Heart right ventricle (tissue), 16 donors: ENCODE measurements at places on chromosomes 13 and 19. TPM values are rescaled to one million over a fixed set of nuclear protein-coding genes. Genes with fewer than 3 reads are reported as not detected.

DNA sequence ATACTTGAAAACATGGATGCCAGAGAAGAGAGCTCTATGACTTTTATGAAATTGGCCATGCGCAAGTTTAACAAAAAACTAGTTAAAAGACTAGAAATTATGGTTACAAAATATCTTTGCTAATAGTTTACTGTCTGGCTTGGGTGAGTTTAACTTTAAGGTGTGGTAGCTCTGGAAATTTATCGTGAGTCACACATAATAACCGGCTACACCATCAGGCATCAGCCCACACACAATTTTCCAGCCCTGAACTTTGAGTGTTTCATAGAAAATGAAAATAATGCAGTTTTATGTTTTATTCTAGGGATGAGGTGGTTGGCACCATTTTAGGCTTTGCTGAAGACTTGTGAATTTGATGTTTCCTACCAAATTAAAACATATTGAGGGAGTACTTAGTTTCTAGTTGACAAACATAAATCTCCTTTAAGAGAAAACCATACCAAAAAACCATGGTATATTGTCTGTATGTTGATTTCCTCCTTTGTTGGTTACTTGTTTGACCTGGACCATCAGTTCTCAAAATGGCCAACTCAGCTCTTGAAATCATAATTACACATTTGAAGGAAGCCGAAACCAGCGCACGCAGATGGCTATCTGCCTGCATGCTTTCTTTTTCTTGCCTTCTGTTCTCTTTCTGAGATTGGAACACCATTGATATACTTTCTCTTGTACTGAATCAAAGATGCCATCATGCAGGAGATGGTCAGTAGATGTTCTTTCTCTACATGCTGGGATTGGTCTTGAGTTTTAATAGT, 125.1 kb downstream of the AKAP11 start:
- no peak for DNase-seq

- DNase-seq = no peak
Measured at GRCh38 chr13:27921961-27922882, 2.4 kb downstream of the PDX1 start.

The PGLYRP1 gene
- polyA plus RNA-seq = 0.16 TPM

The SHISA2 gene
- polyA plus RNA-seq = 0.06 TPM

DNA sequence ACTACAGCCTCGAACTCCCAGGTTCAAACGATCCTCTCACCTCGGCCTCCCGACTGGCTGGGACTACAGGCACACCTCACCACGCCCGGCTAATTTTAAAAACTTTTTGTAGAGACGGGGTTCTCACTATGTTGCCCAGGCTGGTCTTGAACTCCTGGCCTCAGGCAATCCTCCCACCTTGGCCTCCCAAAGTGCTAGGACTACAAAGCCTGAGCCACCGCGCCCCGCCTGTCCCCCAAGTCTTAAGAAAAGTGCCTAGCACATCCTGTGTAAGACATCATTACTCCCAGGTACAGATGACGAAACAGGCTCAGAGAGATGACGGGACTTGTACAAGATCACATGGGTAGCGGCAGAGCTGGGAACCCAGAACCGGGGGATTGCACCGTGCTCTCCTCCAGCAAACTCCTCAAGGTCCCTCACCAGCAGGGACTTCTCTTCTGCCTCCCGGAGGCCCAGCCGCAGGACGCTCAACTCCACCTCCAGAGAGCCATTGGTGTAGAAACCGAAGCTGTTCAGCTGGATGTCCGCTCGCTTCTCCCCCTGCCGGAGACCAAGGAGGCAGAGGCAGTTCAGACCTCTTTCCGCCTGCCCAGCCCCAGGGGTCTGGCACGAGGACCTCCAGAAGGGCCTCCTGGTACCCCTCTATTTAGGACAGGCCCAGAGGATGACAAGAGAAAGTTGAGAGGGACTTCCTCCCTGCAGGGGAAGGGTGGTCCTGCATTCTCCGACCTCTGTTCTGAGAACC, 1.0 kb downstream of the GPR108 start:
- peak; percentile 70 for DNase-seq

DNA sequence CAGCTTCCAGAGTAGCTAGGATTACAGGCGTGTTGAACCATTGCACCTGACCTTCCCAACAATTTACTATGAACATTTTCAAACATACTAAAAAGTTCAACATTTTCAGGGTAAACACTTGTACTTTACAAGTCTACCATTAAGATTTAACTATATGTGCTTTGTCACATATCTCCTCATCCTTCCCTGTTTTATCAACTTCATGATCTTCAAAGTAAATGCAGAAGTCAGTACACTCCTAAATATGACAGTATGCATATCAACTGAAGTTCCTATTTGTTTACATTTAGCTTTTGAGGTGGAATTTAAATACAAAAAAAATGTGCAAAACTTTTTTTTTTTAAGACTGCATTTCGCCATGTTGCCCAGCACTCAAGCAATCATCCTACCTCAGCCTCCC, 18.5 kb downstream of the LNX2 start:
- DNase-seq = no peak

DNA sequence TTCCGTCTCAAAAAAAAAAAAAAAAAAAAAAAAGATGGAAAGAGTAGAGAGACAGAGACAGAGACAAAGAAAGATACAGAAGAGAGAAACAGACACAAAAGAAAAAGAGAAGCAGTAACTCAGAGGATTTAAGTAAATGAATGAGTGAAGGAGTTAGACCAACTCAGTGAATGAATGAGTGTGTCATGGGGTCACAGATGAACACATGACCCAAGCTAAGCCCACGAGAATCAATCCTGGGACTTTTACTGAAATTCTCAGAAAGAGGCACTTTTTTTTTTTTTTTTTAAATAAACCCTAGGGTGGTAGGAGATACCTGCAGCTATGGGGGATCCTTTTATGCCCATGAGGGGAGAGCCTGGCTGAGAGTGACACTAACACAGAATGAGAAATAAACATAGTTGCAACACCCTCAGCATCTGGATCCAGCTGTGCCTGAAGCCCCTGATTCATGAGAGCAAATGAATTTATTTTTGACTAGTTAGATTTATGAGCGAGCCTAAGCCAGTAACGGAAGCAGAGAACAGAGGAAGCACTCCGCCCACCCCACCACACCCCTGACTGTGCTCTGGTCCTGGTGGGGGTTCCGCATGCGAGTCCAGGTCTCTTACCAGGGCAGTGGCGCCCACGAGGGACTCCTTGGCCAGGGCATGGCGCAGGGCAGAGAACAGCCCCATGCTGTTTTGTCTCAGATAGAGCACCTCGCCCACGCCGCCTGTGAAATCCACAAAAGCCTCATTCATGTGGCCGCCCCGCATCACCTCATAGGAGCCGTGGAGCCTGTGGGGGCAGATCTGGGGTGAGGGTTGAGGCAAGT, 4.6 kb downstream of the CAPN12 start:
- DNase-seq = no peak

DNA sequence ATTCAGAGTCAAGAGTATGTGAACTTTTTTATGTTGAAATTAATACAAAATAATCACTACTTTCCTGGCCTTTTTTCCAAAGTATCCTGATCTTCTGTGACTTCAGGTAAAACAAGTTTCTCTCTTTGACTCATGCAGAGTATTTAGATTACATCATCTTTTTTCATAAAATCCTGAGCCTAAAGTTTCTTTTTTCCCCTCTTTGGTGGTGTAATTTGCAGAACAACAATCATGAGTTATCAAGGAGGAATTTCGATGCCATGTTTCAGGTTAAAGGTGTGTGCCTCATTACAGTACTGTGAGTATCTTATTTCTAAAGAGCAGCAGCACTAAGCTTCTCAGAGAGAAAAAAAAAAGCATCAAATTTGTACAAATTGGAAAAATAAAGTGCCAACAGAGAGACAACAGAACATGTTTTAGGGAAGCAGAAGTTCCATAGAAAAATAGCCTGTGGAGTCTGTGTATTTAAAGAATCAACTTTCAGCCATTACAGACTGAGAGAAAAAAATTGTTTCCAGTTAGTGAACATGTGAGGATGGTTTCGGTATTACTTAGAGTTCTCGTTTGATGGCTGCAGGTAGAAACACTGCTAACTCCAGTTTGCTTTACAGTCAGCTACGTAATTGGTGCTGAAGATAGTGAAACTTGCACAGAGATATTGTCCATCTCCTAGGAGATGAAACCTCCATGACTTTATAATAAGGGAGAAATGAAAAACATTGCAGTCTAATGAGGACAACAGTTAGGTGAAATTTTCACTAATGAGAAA, 78.1 kb upstream of the PCDH9 start:
- DNase-seq = no peak

The NXNL1 gene
- polyA plus RNA-seq = not detected

The SELENOV gene
- not detected for polyA plus RNA-seq
